Activated CD4-positive, alpha-beta memory T cell treated with anti-CD3 and anti-CD28 coated beads, Interleukin-2, amount 10 ng/mL, durations not matched to agents 7 days and 5 days (primary cell): ENCODE measurements at places on chromosomes 12 and 14. TPM values are rescaled to one million over a fixed set of nuclear protein-coding genes. Genes with fewer than 3 reads are reported as not detected.

- DNase-seq: no peak
These were observed 47.1 kb upstream of the MTERF2 start for GRCh38 chr12:107033758-107034739.

DNA sequence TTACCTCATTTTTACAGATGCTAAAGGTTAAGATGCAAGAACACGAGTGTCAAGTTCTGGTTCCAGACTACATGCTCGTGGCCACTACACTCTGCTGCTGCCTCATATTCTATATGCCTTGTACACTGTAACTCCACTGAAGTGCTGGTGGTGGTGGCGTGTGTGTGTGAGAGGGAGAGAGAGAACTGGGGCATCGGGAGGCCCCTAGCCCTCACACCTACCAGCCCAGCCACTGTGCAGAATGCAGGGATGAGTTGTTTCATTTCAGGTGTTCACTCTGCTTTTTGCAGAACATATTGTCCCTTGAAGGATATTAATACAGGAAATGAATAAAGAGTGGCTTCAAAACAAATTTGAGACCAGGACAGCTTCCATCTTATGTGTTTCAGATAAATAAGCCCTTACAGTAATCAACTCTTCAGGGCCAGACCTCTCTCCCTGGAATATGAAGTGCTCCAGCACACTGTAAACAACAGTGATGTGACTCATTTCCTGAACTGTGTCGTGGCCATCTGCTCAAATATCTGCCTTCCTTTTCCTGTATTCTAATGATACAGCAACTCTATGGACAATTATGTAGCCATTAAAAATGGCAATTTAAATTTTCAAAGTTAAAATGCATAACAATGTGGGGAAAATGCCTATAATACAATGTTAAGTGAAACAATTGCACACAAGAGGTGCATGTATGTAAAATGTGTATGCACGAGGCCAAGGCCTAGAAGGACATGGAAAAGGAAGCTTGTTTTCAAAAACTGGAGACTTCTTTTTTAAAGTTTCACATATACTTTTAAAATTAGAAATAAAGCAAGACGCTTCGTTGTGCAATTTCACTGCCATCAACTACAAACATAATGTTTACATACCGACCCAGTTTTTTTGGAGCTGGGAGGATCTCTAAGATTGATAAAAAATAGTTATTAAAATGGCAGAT, 215.4 kb downstream of the PELI2 start:
- DNase-seq: no peak

DNA sequence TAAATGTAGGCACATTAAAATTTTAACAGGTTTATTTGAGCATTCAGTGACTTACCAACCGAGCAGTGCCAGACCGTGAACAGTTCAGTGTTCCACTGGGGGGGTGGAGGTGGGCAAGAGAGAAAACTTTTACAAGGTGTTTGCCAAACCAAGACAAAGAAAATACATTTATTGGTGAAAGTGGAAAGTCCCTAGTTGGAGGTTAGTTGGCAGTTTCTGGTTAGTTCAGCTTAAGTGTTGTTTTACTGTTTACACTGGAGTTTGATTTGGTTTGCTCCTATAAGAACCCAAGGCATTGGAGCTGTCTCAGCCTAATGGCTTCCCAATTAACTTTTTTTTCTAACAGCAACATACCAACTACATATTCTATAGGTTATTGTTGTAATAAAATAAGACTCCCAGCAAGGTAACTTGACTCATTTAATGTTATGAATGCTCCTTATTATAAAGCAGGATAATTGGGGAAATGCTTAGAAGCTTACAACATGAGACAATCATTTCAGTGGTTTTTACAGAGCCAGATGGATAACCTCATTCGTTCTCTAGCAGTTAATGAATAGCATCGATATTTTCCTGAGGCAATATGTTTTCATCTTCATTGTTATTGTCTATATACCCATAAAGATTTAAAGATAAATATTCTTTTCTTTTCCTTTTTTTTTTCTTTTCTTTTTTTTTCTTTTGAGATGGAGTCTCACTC, 115.8 kb downstream of the ETNK1 start:
- DNase-seq: no peak

DNA sequence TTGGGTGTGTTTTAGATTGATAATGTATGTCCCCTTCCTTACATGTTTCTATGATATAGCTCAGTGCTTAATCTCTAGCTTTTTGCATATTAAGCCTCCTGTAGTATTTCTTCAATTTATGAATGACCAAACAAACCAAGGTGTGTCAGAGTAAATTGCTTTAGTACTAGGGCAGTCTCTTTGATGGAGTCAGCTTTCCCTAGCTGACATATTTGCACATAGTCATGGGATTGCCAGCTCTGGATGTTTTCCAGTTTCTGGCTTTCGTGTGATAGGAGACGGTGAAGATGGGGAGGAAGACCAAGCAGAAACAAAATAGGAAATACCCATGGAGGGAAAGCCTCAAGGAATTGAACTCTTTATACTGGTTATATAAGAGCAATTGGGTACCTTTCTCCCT, 148.9 kb downstream of the PLEKHA5 start:
- DNase-seq: no peak

DNA sequence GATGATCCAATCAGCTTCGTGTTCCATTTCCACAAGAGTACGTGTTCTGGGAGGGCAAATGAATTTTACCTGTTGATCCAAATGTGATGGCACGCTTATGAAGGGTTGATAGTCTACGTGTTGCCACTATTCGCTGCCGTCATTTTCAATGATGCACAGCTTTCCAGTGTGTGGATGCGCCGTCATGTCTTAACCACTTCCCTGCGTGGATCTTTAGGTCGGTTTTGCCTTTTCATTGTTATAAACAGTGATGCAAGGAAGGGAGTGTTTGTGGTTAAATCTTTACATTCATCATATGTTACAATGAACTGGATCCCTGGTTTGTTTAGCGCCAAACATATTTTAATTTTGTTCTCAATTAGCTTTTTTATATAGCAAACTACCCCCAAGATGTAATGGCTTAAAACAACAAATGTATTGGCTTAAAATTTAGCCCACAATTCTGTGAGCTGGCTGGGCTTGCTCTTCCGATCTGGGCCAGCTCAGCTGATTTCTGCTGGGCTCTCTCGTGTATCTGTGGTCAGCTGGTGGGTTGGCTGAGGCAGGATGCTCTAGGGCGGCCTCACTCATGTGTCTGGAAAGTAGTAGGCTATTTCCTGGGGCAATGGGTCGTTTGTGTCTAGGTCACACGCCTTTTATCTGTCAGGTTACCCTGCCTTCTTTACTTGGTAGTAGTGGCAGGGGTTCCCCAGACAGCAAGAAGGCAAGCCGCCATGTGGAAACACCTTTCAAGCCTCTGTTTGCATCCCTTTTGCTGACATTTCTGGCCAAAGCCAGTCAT, 176.7 kb downstream of the CRADD start:
- peak; percentile 46 for DNase-seq

DNA sequence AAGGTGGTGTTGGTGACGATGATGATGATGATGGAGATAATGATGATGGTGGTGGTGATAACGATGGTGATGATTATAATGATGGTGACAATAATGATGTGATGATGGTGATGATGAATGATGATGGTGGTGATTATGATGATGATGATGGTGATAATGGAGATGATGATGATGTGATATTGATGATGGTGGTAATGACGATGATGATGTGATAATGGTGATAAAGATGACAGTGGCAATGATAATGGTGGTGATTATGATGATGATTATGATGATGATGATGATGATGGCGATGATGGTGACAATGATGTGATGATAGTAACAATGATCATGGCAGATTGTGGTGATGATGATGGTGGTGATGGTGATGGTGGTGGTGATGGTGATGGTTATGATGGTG, 518.0 kb downstream of the GLT1D1 start:
- no peak for DNase-seq

MYF6 gene
- not detected for total RNA-seq

GRCh38 chr12:54437243-54437642, 18.2 kb upstream of the ITGA5 start:
- no peak for DNase-seq

DNA sequence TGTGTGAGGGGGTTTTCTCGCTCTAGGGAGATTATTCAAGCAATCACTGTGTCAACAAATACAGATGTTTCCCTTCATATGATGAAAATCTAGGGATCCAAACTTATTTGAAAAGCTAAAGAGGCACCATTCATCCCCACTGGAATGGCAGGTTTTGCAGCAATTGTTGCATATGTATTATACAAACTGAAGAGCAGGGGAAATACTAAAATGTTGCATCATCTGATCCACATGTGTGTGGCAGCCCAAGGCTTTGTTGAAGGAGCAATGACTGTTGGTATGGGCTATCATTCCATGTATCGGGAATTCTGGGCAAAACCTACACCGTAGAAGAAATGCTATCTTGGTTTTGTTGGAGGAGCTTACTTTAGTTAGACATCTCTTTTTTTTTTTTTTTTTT, 4.1 kb upstream of the PRPF40B start:
- DNase-seq: no peak

DNA sequence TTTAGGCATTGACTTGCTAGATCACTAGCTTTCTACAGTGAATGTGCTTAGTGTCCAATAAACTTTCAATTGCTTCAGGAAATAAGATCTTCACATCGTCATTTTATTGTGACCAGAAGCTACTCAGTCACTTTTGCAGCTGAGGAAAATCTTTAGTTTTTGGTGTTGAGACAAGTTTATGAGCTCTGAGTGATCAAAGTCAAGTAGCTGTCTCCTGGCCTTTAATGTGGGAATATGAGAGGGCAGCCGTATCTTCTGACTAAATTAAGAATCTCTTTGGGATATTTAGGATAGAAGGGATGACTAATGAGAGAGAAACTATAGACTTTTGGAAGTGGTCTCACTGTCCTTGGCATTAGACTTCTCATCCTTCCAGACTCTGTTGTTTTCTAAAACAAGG, 21.6 kb downstream of the MSRB3 start:
- DNase-seq: no peak

DNA sequence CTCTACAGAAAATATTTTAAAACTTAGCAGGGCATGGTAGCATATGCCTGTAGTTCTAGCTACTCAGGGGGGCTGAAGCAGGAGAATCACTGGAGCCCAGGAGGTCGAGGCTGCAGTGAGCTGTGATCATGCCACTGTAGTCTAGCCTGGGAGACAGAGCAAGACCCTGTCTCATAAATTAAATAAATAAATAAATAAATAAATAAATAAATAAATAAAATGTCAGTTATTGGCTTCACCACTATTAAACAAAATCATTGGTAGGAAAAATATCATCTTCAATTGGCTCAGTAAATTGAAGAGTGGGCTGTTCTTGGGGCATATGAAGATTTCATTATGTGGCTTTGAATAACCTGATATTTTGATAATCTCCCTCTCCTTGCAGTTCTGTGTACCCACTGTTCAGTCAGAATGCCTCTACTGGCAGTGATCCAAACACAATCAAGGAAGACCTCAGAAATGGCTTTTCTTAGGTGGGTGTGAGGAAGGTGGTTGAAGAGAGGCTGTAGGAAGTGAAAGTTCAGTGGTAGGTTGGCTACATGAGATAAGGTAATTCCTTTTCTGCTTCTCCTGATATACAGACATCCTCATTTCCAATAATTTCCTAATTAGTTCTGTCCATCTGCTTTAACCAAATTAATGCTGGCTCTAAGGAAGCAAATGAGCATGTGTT, 175.8 kb downstream of the MSRB3 start:
- no peak for DNase-seq

- DNase-seq: no peak
These were observed 133.5 kb downstream of the BICD1 start for GRCh38 chr12:32240162-32240561.

DNA sequence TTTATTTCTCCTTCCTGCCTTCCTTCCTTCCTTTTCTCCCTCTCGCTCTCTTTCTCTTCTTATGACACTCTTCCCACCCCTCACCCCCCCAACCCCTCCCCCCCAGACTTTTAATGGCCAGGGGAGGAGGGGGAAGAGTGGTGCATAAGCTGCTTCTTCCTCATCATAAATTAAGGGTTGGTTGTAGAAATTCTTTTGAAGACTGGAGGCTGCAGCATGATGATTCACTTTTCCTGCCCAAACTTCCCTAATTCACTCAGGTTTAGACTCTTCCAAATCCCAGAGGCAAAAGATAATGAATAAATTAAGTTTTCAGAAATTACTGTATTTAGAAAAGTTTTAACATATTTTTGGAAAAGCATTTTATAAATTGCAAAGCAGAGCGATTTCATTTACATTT, 58.2 kb downstream of the GRIP1 start:
- no peak for DNase-seq

OR2AP1 gene
- not detected for total RNA-seq

DNA sequence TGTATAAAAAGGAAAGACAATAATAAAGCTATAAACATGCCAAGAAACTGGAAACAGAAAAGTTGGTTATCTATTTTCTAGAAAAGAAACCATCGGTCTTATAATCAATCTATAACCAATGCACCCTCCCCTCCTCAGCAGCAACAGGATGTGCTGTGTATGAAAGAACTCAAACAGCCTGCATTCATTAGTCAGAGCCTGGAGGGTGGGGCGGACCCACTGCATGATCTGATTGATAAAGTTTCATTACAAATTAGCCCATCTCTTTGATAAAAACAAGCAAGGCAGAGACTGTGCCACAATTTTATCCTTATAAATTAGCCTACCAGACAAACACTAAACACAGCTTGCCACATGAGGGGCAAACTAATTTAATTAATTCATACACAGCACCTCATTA, 448.1 kb downstream of the BCAT1 start:
- DNase-seq: no peak

RPS6KA5 gene
- total RNA-seq: 44.5 TPM

DNA sequence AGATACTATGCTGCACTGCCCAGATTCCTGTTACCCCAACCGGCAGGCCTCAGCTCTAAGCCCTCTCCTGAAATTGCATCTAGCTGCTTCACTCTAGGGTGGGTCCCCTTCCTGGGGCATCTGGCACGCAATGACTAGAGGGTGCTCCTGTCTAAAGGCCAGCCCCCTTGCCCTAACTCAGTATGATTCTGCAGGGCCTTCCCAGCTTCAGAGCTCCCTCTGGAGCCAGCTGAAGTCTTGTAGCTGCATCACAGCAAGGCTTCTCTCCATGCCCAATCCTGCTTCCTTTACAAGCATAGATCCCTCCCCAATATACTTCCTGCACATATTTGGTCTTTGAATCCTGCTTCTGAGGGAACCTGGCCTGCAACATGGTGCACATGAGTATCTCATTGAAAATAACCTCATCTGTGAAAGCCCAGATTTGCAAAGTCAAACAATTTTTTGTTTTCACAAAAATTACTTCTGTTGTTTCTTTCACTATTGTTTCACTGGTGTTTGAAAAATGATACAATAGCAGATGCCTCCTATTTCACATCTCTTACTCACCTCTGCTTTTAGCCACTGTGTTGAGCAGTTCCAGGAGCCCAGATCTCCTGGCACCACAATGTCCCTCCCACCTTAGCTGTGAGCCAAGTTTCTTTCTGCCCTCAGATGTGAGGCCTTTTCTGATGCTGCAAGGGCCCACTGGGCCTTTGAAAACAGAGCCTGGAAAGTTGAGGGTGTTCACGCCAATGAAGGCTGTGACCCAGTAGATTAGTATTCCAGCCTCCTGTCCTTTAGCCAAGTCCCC, 169.5 kb upstream of the EGLN3 start:
- no peak for DNase-seq

GRCh38 chr14:105411985-105412770, 7.4 kb upstream of the MTA1 start:
- DNase-seq: no peak

GRCh38 chr12:51368640-51369517, 22.3 kb downstream of the GALNT6 start:
- peak; percentile 93 for DNase-seq

GRCh38 chr14:104086210-104086660, 735 bp downstream of the ASPG start:
- DNase-seq: no peak

LHX5 gene
- total RNA-seq: not detected

ASPG gene
- not detected for total RNA-seq
